ENCODE measurements at places on chromosomes 7 and 10.
A peak's percentile ranks its signal among the peaks of the same experiment; 100 is the strongest.

DNA sequence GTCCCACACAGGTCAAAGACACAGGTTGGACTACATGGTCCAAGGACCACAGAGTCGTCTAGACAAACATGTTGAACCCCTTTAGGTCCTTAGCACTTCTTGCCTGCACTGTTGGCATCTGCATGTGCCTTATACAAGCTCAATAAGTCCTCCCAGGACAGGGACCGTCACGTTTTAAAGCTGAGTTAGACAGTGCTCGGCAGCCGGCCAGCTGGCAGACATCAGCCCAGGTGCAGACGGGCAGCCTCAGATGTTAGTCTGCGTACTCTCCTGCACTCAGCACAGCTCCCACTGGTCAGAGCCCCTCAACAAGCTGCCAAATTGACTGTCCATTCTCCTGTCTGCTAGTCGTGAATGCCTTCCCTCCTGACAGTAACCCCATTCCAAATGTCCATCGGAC is 34.9 kb downstream of the PARP12 start:
- DNase-seq, result no peak

DNA sequence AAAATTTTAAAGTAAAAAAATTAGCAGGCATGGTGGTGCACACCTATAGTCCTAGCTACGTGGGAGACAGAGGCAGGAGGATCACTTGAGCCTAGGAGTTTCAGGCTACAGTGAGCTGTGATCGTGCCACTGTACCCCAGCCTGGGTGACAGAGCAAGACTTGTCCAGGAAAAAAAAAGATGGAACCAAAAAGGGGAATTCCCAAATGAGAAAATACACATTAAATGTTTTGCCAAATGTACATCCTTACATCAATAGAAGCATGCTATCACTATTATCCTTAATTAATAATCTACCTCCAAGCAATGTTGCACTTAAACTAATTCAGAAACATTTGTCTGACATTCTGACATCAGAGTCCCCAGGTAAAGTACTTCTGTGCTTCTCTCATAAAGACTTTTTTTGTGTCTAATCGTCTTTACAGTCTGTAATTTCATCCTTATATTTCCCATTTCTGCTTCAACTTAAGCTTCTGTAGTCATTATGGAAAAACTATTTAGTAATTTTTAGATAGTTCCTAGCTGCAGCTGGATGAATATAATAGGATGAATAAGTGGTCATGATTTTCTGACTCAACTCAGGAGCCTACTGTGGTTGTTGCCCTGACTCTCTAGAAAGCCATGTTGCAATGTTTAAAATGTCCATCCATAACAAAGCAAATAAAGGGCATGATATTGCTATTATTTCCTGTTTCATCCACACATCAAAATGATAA is 57.7 kb downstream of the MYPN start:
- DNase-seq, result peak; percentile 7

DNA sequence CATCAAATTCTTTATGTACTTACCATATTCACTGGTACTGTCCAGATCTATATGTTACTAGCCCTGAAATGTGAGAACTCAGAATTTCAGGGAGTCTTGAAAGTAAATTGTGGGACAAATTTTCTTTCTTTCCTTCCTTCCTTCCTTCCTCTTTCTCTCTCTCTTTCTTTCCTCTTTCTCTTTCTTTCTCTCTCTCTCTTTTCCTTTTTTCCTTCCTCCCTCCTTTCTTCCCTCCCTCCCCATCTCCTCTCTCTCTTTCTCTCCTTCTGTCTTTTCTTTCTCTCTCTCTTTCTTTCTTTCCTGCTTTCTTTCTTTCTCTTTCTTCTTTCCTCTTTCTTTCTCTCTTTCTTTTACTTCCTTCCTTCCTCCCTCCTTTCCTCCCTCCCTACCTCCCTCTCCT is 257.4 kb upstream of the CSTF2T start:
- no peak for DNase-seq

DNA sequence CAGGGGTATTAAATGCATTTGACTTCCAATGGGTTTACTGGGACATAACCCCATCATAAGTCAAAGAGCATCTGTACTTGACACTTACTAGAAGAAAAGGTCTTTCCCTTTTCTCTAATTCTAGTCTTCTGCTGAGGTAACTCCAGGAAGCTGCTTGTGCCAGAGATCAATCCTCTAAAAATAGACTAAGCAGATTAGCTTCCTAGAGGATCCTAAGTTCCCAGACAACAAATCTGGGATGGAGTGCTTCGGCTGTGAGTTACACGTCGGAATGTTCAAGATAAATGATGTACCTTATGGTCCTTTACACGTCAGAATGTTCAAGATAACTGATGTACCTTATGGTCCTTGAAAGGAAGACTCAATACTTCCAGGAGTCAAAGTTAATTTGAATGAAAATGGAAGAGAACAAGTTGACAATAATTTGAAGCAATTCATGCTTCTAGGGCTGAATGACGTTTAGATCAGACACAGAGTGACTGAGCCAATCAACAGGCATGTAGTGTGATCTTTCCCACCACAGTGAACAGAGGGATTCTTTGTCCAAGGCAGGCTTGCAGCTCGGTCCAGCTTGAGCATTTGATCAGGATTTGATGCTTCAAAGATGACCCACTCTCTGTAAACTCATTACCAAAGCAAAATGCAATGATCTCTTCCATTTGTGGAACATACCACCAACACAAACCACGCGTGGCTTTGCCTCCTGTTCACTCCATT is 63.8 kb downstream of the SLC37A3 start:
- DNase-seq, result no peak

GRCh38 chr7:55641811-55642210 is 69.5 kb upstream of the VOPP1 start:
- no peak for DNase-seq

GRCh38 chr7:108541478-108541877 is 15.5 kb upstream of the PNPLA8 start:
- no peak for DNase-seq

- no peak for DNase-seq
Observed at GRCh38 chr10:21458126-21458871, 67.2 kb downstream of the SKIDA1 start.

- DNase-seq, result no peak
Observed at GRCh38 chr7:95059842-95060313, 152.5 kb downstream of the PPP1R9A start.

GRCh38 chr7:148037044-148037443 is 553.5 kb upstream of the C7orf33 start:
- DNase-seq, result no peak

DNA sequence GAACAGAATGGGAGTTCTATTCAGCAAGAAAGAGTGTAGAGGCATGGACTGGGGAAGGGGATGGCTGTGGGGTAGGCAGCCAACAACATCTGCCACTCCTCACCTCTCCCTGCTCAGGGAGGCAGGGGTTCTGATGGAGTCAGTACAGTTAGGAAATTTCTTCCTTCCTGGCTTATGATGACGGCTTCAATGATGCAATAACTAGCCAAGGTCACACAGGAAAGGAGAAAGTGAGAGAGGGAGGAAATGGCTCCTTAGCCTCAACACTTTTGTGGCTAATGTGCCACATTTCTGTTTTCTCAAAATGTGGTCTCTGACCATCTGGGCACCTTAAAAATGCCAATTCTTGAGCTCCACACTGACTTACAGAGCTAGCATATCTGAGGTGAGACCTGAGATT is 79.3 kb upstream of the PDZD8 start:
- DNase-seq, result no peak
